ENCODE measurements at places on chromosomes 12 and 14.
A peak's percentile ranks its signal among the peaks of the same experiment; 100 is the strongest.

DNA sequence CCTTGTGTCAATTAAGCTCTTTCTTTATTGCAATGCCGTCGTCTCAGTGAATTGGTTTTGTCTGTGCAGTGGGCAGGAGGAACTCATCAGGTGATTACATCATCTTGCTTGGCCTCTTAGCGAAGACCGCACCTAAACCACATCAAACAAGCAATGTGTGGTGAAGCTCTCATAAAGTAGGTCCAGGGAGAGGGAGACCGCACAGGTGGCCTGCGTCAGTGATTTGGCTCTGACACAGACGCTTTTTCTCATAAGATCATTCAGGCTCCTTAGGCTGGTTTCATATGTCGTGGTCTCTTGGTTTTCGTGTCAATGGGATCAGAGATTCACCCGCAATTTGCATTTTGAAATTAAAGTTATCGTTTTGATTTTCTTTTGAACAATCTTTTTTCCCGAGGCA, 6.7 kb upstream of the TESC start:
- DNase-seq = no peak

DNA sequence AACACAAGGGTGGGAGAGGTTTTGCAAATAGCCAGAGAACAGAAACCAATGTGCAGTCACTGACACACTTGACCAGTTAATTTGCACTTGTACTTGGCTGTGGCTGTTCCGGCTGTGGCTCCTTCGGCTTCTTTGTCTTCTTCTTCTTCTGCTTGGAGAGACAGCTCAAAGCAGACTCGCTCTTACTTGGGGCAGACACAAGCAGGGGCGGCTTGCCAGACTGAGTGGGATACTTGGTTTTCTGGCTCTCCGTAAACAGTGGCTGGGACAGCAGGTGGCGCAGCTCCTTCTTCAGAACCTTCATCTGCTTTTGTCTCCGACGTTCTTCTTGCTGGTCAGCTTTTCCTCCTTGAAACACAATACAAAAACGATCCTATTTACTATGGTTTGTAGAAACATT, 25.0 kb downstream of the OTUB2 start:
- peak; percentile 65 for DNase-seq

GRCh38 chr12:32918890-32919801, 22.6 kb upstream of the PKP2 start:
- peak; percentile 72 for DNase-seq

DNA sequence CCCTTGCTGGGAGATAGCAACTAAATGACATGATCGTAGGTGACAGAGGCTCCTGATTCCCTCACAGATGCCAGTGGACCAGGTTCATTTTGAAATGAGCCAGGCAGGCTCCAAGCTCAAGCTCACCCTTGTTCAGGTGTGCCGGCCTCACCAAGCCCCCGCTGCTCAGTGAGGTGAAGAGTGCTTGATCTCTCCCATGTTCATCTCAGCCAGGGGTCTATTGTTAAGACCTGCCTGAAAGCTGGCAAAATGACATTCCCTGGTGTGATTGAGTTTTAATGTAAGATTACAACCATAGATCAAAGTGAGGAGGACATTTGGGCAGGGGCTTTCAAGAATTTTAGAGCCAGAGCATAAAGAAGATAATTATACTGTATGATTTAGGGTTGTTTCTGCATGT, 497.9 kb downstream of the EGLN3 start:
- DNase-seq = no peak

- DNase-seq = no peak
Measured at GRCh38 chr14:102258136-102258535, 46.8 kb downstream of the MOK start.

DNA sequence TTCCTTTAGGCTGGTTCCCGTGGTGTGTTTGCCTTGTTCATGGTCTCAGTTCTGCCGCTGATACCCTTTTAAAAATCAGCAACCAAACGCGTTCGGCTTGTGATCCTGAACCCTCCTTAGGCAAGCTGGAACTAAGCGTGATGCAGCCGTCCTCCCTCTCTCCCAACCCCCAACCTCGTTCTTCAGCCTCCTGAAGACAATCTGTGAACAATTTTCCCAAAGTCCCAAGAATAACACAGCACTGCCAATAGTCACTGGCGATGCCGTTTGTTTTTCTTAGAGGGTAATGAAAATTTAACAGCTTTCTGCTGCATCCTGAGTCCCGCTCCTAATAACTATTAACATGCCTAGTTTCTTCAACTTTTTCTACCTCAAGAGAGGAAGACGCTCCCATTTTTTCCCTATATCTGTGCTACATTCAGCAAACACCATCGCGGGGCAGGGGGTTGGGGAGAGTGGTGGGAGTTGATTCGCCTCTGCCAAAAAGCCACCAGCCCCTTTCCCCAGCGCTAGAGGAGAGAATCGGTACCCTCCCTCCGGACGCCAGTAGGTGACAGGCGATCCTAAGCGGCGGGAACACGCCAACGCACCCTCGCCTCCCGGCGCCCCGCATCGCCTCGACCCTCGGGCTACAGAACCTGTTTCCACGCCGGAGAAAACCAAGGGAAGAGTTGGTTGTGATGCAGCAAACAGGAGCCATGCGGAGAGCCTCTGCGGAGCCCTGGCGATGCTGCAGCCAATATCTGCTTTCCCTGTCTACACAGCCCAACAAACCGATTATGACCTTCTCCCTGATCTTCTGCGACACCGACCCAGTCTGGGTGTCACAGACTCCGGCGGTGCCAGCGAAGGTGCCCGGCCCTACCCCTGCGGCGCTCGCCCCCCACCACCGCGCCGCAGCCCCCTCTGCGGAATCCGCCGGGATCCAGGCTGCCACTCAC, 752 bp downstream of the PRICKLE1 start:
- peak; percentile 47 for DNase-seq

DNA sequence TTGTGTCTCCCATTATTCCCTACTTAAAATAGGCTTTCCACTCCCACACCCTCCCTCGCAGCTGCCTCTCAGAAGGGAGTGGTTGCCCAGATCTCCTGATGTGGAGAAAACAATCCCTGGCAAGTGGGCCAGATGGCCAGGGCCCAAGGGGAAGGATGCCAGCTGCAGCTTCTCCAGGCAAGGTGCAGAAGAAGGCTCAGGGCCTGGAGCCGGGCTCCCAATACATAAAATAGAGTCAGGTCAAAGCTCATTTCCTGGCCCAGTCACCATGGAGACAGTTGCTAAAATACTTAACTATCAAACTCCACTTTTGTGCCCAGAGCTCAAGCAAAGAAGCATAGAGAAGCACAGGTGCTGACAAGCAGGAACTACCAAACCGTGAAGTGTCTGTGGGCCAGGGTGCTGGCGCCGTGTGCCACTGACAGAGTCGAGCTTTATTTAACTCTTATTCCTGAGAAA, 45.7 kb upstream of the ITPR2 start:
- no peak for DNase-seq

DNA sequence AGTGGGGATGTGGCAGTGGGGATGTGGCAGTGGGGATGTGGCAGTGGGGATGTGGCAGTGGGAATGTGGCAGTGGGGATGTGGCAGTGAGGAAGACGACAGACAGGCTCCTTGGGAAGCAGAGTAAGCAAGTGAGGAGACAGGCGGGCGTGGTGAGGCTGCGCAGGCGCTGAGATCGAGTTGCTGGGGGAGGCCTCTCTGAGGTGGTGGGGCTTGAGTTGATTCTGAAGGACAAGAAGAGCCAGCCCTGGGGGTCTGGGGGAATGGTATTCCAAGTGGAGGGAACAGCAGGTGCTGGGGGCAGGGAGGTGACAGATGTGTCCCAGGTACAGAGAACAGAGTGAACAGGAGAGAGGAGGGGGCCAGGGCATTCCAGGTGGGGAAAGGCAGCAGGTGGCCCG, 33.8 kb upstream of the TSPAN9 start:
- DNase-seq = no peak

- DNase-seq = no peak
Measured at GRCh38 chr12:102401087-102401486, 79.3 kb downstream of the IGF1 start.

DNA sequence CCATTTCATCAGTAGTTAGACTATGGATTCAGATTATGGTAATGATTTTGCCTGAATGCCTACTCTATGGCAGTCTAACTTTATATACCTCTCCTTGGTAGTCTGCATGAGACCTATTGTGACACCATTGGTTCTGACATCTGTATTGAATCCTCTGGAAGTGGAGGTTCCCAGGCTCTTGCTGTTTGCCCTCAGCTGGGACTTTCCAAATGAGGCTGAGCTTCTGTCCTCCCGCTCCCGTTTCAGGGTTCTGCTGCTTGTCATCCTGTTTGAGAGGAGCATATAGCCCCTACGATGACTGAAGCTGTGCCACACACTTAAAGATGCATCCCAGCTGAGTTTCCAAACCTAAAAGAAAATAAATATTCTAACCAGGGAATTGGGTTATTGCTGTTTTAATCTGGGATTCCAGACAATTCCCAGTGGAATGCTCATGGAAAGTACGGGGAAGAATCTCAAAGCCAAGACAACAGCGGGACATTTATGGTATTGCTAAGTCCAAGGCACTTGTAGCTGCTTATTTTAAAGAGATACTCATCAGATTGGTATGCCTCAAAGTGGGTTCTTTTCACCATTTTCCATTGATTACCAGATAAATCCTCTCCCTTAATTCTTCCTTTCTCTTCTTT, 105.9 kb downstream of the ETV6 start:
- DNase-seq = peak; percentile 38

DNA sequence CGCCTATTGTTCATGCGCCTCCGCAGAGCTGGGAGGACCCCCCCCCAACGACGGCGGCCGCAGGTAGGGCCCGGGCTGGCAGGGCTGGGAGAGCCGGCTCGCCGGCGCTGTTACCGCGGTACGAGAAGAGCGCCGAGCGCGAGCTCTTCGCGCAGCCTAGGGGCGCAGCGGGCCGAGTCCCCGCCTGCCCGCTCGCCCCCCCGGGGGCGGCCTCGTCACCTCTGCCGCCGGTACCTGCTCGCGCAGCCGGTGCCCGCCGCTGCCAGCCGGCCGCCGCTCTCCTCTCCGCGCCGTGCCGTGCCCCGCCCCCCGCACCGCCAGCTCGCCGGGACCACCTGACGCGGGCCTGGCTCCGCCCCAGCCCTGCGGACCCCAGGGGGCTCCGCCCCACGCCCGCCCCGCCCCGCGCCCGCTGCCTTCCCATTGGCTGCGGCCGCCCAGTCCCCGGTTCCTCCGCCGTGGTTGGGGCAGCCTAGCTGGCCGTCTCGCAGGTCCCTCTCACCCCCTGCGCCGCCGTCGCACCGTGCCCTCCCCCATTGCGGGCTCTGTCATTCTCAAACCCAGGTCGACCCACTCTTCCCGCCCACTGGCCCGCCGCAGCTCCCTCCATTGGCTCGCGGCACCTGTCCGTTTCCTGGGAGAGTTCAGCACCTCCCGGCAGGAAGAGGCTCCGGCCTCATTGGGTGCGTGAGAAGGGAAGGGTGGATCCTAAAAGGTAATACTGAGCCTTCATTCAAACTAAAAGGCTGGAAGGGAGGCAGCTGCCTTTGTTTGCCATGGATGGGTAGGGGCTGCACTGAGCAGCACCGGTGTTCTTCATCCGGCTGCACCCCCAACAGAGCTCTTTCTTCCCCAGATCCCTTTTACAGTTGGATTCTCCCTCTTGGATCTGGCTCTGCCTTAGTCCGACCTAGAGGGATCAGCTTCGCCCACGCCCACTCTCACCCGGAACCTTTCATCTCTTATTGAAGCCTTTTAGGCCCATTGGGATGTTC, at the start of gene MAP3K9:
Gene MAP3K9, minus strand, starts transcription at position 289 of the 995 bp plus-strand sequence. CDS start 342 bp downstream, outside the sequence.
- no peak for DNase-seq

GRCh38 chr14:22598896-22599244, 770 bp downstream of the ABHD4 start:
- DNase-seq = peak; percentile 65

GRCh38 chr14:68691792-68692118, 101.1 kb downstream of the ZFP36L1 start:
- no peak for DNase-seq

DNA sequence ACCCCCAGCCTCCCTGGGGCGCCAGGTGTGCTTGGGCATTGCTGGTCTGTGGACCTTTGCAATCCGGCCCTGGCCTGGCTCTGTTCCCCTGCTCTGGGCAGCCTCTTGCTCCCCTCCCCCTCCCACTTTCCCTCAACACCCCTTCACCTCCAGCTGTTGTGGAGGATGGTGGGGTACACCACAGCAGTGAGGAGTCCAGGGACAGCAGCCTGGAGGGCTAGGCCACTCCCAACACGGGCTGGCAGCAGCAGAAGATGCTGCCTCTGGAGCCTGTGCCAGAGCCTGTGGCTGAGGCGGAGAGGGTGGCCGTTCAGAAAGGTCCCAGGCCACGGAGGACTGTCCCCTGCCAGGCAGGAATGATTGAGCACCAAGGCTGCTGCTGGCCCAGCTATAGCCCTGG, 7.6 kb downstream of the ZBTB42 start:
- no peak for DNase-seq

GRCh38 chr14:64960762-64961276, 11.3 kb downstream of the RAB15 start:
- no peak for DNase-seq

DNA sequence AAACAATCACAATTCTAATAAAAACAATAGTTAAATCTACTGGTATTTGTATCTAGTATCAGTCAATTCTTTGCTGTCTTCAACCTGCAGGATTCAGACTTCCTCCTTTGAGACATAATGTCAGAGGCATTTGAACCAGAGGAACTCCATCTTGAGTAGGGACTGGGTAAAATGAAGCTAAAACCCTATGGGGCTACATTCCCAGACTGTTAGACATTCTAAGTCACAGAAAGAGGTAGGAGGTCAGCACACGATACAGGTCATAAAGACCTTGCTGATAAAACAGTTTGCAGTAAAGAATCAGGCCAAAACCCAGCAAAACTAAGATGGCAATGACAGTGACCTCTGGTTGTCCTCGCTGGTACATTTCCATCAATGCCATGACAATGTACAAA, 48.2 kb upstream of the MAP3K9 start:
- peak; percentile 34 for DNase-seq

GRCh38 chr14:95308073-95308472, 11.6 kb downstream of the CLMN start:
- DNase-seq = no peak

GRCh38 chr12:106841510-106842302, 67.2 kb downstream of the RIC8B start:
- DNase-seq = peak; percentile 61

DNA sequence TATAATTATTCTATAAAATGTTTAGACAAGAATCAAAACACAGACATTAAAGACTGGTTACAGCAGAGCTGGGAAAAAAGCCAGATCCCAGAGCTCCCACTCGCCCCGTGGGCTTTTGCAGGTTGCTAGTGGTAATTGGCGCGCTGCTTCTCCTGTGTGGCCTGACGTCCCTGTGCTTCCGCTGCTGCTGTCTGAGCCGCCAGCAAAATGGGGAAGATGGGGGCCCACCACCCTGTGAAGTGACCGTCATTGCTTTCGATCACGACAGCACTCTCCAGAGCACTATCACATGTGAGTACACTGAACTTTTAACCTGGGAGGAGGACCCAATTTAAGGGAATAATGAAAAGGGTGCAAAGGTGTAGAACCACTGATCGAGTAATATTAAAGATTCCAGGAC, 7.5 kb downstream of the TMEM52B start:
- DNase-seq = no peak

GRCh38 chr12:91331371-91331770, 148.8 kb upstream of the DCN start:
- peak; percentile 30 for DNase-seq

All from fibroblast of mammary gland (primary cell).